A549 treated with Mapracorat at 1 μM for 4 hours (cell line): ENCODE measurements at places on chromosomes 7 and 10. TPM values are rescaled to one million over a fixed set of nuclear protein-coding genes. Genes with fewer than 3 reads are reported as not detected.

CACNA2D1 gene
- 4.9 to 8.1 TPM (median 7.7 TPM) in 5 replicates for total RNA-seq

PNLIPRP3 gene
- total RNA-seq: 0.08 TPM in 1 of 5 replicates, not detected in the others

RNF133 gene
- total RNA-seq: not detected in 5 replicates

GHRHR gene
- total RNA-seq: not detected in 5 replicates

ENKUR gene
- total RNA-seq: 0.19 to 0.41 TPM (median 0.35 TPM) in 5 replicates

IFIT1B gene
- not detected in 5 replicates for total RNA-seq

OR9A2 gene
- not detected in 5 replicates for total RNA-seq
